ENCODE measurements at places on chromosomes 12 and 14. TPM values are rescaled to one million over a fixed set of nuclear protein-coding genes. Genes with fewer than 3 reads are reported as not detected.
A peak's percentile ranks its signal among the peaks of the same experiment; 100 is the strongest.

Gene TPH2
- total RNA-seq: not detected

Gene CLEC2D
- total RNA-seq: 13.5 TPM

Gene CCDC177
- total RNA-seq: not detected

Gene CLEC6A
- total RNA-seq: not detected

Gene GALNT9
- total RNA-seq: 1.5 TPM

Gene TMEM117
- 22.1 TPM for total RNA-seq

Gene TOMM20L
- not detected for total RNA-seq

Gene C1S
- total RNA-seq: 541 TPM

Gene CDK2
- 26.0 TPM for total RNA-seq

Gene PTPN6
- 17.4 TPM for total RNA-seq

Gene PRR4
- 6.1 TPM for total RNA-seq

Gene GLIPR1L2
- total RNA-seq: 1.2 TPM

Gene CHGA
- 5.4 TPM for total RNA-seq

DNA sequence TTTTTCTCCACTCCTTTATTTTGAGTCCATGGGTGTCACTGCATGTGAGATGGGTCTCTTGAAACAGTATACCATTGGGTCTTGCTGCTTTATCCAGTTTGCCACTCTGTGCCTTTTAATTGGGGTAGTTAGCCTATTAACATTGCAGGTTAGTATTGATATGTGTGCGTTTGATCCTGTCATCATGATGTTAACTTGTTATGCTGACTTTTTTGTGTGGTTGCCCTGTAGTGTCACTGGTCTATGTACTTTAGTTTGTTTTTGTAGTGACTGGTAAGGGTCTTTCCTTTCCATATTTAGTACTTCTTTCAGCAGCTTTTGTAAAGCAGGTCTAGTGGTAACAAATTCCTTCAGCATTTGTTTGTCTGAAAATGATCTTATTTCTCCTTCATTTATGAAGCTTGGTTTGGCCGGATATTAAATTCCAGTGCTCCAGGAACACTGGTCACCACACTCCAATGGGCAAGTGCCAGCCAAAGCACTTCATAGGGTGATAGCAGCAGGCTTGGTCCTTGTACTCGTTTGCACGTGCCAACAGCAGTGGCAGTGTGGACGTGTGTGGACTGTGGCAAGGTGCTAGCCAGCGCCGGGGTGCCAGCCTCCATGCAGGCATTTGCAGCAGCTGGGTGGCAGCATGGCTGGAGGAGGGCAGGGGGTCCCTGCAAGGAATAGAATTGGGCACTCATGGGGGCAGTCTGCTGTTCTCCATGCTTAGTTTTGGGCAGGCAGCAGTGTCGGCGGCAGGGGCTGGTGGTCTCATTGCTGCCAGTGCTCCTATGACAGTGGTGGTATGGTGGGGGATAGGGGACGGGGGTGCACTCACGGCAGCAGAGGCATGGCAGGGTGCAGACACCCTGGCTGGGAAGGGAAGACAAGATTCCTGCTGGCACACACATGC is 53.5 kb downstream of the FRS2 start:
- DNase-seq: no peak

- no peak for DNase-seq
Measured at GRCh38 chr12:131901431-131902331, 7.3 kb downstream of the ULK1 start.

GRCh38 chr12:117022465-117022864 is 76.8 kb downstream of the TESC start:
- no peak for DNase-seq

DNA sequence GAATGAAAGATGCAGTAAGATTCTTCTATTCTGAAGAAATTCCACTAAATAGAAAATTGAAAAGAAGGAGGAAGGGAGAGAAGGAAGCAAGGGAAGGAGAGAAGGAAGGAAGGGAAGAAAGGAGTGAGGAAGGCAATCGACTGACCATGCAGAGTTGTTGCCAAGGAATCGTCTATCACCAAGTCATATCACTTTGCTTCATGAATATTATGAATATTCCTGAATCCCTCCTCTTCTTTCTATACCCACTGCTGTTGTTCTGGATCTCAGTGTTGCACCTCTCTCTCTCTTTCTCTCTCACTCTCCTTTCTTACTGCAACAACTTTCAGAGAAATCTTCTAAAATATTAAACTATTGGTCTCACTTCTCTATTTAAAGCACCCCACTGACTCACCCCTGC is 222.4 kb downstream of the IPO8 start:
- DNase-seq: no peak

DNA sequence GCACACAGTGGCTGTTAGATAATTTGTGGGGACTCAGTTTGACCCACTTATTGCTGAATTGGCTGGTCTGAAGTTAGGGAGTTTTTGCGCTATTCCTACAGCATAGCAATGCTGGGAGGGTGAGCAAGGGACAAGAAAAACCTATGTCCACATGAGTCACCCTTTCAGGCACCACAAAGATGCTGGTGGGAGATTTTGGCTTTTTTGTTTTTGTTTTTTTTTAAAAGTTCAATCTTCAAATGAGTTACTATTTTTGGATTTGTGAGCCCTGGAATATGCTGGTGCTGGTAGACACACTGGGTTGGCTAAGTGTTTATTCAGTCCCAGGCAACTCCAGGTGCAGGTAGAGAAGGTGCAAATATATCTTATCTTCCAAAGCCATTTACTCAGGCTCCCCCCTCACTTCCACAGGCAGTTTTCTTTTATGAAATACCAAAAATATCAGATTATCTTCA is 143.4 kb downstream of the BTG1 start:
- DNase-seq: no peak

GRCh38 chr12:118376089-118377020 is at the start of gene SUDS3:
Gene SUDS3, plus strand, starts transcription at chr12:118376555. Its CDS starts 137 bp downstream, at chr12:118376692.
- DNase-seq: peak; percentile 91

GRCh38 chr14:75286313-75286712 is 7.7 kb downstream of the FOS start:
- DNase-seq: no peak

GRCh38 chr14:52150162-52150561 is 81.3 kb upstream of the NID2 start:
- no peak for DNase-seq

DNA sequence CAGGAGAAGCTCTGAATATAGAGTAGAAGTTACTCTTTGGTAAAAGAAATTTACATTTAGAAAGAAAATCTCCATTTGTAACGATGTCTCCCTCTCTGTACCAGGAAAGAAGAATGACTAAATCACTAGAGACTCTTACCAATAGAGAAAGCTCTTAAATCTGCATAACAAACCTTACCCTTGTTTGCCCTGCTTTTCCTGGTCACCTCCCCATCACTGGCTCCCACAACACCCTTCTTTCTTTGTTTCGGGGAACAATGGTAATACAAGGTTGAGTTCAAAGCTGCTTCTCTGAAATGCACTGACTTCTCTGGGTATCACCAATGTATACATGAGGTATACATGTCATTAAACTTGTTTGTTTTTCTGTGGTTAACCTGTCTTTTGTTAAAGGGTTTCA is 351.1 kb upstream of the FLRT2 start:
- no peak for DNase-seq

DNA sequence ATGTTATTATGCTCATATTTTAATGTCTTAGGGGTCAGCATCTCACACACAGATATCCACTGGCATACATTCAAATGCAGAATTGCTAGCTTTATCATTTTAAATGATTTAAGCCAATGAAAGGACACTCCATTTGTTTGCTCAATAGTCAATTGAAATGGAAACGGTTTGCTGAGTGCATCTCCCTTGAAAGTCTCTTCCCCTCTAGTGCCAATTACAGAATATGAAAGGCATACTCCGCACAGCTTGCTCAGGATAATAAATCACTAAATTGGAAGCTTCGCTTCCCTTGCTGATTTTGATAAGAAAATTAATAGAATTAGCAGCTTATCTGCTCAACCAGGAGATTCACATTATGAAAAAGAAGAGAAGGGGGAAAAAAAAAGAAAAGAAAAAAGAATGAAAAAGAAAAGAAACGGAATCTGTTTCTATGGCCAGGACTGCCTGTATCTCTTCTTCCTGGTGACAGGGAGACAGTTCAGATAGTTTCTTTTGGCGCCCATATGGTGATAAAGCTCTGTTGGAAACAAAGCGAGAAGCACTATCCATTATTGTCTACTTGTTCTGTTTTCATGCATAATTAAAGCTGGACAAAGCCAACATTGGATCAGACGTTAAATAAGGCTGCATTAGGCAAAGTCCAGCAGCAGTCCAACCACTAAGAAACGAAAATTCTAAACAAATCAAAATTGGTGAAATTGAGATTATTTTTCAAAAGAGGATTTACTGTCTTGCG is 225.0 kb downstream of the GXYLT1 start:
- no peak for DNase-seq

- no peak for DNase-seq
Measured at GRCh38 chr14:91090743-91091142, 23.1 kb upstream of the DGLUCY start.

DNA sequence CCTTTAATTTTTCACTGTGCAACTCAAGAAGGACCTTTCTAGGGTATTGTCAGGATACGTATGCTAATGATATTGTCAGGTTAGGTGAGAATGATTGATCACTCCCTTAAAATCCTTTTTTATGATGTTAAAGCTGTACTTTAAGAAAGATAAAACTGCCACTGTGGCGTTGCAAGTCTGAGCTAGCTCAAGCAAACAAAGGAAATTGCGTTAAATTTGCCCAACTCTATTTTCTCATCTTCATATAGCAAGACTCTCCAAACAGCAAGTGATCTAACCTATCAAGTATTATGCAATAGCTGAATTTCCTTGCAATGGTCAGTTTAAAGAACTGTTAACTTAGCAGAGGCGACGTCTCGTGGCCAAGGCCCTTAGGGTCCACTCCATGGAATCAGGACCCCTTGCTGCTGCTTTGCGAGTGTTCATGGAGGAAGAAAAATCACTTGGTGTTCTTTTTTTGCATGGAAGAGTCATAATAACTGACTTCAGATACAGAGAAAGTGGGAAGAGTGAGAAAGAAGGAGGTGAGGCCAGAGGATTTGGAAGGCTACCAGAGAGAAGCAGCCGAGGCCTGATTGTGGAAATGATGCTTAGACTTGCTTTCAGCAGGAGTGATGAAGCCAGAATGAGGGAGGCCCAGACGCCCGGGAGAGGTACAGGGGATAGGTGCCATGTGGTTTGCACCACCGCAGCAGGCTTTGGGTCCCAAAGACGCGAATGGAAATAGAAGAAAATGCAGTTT is 2.5 kb downstream of the TRAF3 start:
- no peak for DNase-seq

GRCh38 chr12:25629341-25629740 is 76.3 kb upstream of the LMNTD1 start:
- DNase-seq: no peak

DNA sequence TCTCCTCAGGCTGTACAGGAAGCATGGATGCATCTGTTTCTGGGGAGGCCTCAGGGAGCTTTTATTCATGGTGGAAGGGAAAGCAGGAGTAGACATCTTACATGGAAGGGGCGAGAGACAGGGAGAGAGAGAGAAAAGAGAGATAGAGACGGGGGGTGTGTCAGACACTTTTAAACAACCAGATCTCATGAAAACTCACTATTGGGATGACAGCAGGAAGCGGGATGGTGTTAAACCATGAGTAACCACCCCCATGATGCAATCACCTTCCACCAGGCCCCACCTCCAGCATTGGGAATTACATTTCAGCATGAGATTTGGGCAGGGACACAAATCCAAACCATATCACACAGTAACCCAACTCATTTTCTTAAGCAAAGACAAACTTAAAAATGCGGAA is 110.0 kb upstream of the EEA1 start:
- no peak for DNase-seq

GRCh38 chr12:132596016-132596415 is 14.4 kb downstream of the LRCOL1 start:
- no peak for DNase-seq

GRCh38 chr12:97560350-97560749 is 97.7 kb downstream of the RMST start:
- no peak for DNase-seq

DNA sequence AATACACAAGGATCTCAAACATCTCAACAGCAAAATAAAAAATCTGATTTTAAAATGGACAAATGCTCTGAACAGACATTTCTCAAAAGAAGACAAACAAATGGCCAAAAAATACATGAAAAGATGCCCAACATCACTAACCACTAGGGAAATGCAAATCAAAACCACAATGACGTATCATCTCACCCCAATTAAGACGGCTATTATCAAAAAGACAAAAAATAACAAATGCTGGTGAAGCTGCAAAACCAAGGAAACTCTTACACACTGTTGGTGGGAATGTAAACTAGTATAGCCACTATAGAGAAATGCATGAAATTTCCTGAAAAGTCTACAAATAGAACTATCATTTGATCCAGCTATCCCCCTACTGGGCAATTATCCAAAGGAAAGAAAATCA is 145.0 kb downstream of the BTG1 start:
- DNase-seq: no peak

- DNase-seq: no peak
Measured at GRCh38 chr12:103840462-103840875, 565 bp downstream of the NT5DC3 start.

GRCh38 chr14:100237735-100238418 is 1.1 kb upstream of the YY1 start:
- no peak for DNase-seq

- DNase-seq: no peak
Measured at GRCh38 chr14:67641902-67642749, 22.4 kb downstream of the ARG2 start.

DNA sequence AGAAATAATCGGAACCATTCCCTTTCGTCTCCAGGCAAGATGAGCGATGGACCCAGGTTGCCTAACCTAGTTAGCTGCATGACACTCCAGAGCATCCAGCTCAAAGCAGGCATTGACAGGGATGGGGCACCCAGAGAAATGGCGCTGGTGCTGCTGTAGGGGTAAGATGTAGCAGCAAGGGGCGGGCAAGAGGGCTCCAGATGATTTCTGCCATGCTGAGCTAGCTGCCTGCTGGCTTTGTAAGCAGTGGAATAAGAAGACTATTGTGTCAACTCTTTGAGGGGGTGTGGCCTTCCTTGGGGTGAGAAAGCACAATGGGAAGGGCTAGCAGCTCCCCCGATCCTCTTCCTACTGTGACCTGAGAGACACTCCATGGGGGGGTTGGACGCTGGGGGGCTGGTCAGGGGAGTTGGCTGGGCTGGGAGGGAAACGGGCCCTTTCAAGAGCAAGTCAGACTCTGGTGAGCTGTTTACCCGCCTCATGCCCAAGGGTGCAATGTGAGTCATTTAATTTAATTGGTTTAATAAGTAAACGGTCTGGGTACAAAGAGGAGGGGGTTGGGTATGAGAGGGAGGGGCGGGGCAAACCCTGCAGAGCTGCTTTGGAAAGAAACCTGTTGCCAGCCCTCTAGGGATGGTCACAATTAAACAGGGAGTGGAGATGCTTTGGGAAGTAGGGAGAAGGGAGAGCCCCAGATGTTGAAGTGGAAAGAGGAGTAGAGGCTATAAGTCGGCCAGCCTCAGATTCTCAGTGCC is 50.5 kb downstream of the B4GALNT3 start:
- DNase-seq: no peak

DNA sequence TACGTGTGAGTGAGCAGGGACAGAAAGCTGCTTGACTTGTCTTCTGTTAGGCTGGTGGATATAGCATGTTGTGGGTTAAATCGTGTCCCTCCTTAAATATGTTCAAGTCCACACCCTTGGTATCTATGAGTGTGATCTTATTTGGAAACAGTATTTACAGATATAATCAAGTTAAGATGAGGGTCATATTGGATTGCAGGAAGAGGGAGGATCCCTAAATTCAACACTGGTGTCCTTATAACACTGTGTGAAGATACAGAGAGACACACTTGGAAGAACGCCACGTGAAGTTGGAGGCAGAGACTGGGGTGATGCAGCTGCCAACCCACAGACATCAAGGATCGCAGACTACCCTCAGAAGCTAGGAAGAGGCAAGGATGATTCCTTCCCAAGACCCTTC is 275.2 kb upstream of the SSTR1 start:
- no peak for DNase-seq

All from vagina (tissue), 2 donors.